Hematopoietic multipotent progenitor cell treated with erythropoietin and hydrocortisone succinate and interleukin-3 and kit ligand, for 6 days (in vitro differentiated cells): ENCODE measurements at places on chromosomes 1 and 21.
A peak's percentile ranks its signal among the peaks of the same experiment; 100 is the strongest.

DNA sequence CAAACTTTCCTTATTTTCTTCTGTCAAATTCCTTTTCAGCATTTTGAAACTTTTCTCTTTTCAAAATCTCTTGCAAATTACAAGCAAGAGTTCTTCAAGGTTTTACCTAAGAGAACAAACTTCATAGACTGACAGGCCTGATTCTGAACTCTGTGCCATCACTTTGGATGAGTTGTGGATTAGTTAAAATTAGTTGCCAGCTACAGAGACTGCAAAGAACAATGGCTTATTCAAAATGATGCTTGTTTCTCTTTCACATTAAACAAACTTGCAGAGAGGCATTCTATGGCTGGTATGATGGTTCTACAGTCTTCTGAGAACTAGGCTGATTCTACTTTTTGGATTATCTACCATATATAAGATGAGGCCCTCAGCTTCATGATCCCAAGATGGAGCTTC is 3.8 kb downstream of the LRRC8B start:
- DNase-seq, result no peak

- DNase-seq, result no peak
Measured at GRCh38 chr1:243422362-243422761, 166.5 kb downstream of the SDCCAG8 start.

- peak; percentile 88 for DNase-seq
Measured at GRCh38 chr1:92960395-92961130, 699 bp downstream of the DIPK1A start.

- no peak for DNase-seq
Measured at GRCh38 chr1:94209425-94209824, 28.0 kb downstream of the ARHGAP29 start.

DNA sequence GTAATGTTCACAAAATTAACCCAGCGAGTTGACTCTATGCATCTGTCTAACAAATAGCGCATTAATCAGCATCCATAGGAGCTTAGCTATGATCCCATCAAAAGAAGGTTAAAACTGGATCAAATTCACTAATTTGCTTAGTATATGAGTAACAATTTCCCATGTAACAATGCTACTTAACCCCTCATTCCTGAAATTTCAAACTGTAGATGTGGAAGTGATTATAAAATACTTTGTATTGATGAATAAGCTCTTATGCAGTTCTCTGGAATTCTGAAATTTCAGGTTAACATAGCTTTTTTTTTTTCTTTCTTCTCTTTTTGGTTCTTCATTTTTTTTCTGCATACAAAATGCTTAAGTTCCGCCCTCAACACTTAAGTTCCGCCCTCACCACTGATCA is 1272.7 kb downstream of the KCNT2 start:
- no peak for DNase-seq

GRCh38 chr1:241457421-241457820 is 62.1 kb downstream of the FH start:
- DNase-seq, result no peak

DNA sequence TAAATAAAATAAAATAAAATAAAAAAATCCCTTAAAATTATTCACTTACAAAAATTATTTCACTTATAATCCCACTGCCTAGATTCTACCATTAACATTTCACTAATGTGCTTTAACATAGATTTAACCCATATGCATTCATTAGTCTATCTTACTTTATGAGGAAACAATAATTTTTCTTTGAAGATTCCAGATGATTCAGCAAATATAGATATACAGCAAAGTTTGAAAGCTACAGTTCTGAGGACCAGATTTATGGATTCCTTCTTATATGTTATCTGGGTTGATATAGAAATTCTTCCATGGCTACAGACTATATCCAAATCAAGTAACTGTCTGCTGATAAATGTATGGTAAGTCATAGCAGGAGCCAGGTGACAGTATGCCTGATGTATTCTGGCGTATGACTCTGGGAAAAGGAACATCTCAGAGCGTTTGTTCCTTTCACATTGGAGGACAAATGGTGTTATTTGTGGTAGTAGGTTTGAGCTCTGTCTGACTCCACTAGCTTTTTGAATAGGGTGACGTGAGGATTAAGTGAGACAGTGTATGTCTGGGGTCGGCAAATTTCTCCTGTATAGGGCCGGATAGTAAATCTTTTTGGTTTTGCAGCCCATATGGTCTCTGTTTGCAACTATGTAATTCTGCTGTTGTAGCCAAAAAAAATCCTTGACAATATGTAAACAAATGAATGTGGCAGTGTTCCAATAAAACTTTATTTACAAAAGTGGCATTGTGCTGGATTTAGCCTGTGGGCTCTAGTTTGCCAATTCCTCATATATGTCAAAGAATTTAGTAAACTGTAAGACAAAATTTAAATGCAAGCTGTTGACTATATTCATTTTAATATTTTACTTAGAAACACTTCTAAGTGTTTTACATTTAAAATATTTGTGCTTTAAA is 9.3 kb downstream of the MAP3K21 start:
- DNase-seq, result no peak

DNA sequence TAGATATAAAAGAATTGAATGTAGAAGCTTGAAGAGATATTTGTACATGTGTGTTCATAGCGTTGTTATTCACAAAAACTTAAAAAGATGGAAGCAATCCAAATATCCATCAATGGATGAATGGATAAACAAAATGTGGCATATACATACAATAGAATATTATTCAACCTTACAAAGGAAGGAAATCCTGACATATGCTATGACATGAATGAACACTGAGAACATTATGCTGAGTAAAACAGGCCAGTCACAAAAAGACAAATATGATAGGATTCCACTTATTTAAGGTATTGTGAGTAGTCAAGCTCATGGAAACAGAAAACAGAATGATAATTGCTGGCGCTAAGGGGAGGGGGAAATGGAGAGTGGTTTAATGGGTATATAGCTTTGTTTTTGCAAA is 47.0 kb upstream of the DYRK1A start:
- no peak for DNase-seq

- no peak for DNase-seq
Measured at GRCh38 chr1:231387770-231388669, 34.1 kb downstream of the EGLN1 start.

- peak; percentile 86 for DNase-seq
Measured at GRCh38 chr21:43902441-43902840, 37.4 kb downstream of the AGPAT3 start.

- no peak for DNase-seq
Measured at GRCh38 chr1:6099297-6099696, 53.6 kb downstream of the KCNAB2 start.

DNA sequence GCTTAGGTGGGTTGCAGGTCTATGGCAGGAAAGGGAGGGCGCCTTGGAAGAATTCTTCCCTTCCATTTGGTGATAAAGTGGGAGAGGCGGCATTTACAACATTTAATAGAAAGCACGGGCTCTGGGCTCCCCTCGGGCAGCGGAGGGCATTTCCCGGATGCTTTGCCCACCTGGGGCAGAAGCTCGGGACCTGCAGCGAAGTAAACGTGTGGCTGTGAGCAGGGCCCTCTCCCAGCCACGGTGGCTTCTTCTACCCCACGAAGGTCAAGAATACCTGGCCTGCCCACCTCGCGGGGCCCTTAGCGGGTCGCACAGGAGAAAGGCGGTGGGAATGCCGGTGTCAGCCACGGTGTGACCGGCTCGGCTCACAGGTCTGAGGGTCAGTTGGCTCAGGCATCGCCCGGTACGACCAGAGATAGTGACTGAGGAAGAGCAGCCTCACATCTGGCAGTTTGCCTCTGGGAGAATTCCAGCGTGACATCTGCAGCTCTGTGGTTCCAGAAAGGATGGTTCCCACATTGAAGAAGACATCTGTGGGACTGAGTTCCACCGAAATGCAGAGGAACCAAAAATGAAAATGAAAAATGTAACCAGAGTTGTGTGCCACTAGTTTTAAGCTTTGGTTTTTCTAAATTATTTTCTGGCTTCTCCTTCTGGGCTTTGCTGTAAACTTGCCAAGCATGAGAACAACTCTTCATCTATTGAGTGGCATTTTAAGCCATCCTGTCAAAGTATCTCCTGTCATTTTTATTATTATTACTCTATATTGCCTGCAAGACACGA is 720 bp upstream of the F3 start:
- peak; percentile 12 for DNase-seq

- no peak for DNase-seq
Measured at GRCh38 chr1:223405507-223405906, 12.3 kb downstream of the CCDC185 start.

- DNase-seq, result no peak
Measured at GRCh38 chr1:208722592-208722991, 478.4 kb upstream of the PLXNA2 start.

DNA sequence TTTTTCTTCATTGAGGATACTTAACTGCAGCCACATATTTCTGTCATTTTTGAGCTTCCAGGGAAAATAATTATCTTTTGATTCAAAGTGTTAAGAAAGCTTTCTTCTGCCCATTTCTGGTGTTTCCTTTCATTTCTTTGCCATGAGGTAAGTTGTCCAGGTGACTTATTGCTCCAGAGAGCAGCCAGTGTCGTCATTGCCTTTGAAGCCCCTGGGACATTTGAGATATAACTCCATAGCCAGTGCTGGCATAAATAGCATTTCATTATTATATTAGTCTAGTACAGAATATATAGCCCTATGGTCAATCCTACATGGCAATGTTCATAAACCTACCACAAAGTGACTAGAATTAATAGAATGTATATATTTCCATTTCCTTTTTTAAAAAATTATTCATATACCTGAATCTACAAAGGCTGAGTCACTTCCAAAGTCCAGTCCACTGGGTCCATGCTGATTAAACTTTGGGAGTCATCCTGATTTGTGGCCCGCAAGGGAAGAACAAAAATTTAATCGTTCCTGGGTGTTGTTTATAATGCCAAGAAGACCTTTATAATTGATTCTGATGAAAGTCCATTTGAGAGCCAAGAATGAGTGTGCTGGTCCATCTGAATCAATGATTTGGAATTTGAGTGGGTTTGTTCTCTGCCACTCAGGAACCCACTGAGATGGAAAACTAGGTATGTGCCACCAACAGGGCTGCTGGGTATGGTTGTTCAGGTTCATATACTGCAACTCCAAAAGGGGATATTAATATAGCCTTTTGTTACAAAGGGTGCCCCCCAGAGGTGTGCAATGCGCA is 221.8 kb upstream of the PLXNA2 start:
- no peak for DNase-seq

DNA sequence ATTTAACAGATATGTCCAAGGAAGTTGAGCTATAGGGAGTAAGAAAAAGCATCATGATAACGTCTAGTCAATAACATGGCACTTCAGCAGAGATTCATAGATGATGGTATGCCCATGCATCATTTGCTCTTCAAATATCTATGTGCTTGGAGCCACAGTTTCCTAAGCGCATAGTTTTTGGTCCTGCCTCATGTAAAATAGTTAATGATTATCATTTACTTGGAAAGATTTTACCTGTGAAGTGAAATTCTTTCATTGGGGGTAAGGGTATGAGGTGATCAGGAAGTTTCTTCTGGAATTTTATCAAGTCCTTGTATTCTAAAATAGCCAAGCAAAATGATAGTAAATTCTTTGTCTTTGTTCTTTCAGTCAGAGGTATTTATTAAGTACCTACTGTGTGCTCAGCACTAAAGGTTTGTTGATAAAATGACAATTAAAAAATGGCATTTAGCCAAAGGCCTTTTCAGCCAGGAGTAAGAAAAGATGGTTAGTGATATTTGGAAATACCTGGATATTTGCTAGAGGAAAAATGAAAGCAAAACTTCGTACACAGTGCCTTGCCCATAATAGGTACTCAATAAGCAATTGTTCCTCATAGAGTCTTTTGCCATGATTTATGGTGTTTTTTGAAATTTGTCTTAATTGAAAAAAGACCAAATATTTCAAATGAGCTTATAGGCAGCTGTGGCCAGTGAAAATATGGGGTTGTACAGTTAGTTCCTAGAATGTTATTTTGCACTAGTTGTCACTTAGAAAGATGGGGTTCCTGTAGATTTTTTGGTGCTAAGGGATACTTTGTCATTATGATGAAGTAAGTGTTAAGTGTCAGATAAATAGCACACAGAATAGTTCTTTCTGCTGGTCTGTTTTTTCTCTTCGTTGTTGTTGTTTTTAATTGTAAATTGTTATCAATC is 13.1 kb downstream of the PDIK1L start:
- no peak for DNase-seq

- no peak for DNase-seq
Measured at GRCh38 chr1:247375747-247376146, 40.2 kb upstream of the NLRP3 start.

- no peak for DNase-seq
Measured at GRCh38 chr21:43624339-43624738, 34.9 kb downstream of the HSF2BP start.

- DNase-seq, result no peak
Measured at GRCh38 chr1:8082945-8083344, 56.8 kb upstream of the ERRFI1 start.

DNA sequence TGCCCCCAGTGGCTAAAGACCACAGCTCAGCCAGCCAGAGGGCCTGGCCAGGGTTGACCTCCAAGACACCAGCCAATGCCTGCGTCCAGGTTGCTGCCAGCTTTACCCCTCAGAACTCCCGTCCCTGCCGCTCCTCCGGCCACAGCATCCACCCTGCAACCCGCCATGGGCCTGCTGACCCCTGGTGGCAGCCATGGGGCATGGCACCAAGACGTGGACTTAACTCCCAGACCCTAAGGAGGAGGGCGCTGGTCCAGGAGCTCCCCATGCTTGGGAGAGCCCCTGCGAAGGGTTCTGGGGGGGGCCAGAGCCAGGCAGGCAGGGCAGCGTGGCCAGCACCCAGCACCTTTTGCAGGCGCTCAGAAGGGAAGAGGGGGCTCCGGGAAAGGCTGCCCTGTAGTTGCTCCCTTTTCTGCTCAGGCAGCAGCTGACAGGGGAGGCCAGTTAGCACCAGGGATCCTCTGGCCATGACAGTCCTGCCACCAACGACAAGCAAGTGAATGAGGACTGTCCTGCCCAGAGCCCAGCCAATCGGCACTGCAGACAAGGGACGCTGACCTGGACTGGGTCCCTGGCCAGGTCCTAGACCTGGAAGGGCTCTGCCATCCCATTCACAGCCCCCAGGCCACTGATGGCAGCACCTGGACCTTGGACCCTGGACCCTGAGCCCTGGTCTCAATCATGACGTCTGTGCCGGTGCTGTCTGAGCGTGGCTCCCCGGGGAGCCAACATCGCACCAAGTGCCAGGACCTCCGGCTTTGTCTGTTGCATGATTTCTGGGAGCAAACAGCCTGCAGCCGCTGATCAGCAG is 246.2 kb downstream of the NPHP4 start:
- peak; percentile 75 for DNase-seq

DNA sequence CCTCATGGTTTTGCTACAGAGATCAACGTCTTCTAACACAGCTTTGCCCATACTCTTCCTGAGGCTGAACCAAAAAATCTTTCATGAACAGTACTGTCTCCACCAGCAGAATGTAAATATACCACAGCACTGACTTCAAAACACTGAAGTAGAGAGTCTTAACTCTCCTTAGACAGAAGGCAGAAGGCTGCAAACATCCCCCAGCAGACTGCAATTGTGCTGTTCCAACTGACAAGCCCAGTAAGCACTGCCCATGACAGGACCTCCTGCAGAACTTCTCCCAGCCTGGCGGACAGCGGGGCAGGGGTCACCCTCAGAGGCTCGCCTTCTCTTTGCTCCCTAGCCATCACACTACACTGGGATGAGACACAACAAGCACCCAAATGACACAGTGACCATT is 218.7 kb downstream of the RERE start:
- DNase-seq, result no peak

GRCh38 chr1:180773210-180773865 is 139.4 kb upstream of the KIAA1614 start:
- DNase-seq, result no peak
